ENCODE measurements at places on chromosomes 12 and 14.

GRCh38 chr12:62692884-62693283 is 226.3 kb downstream of the MON2 start:
- DNase-seq = no peak

GRCh38 chr14:93044556-93044955 is 71.2 kb downstream of the ITPK1 start:
- no peak for DNase-seq

DNA sequence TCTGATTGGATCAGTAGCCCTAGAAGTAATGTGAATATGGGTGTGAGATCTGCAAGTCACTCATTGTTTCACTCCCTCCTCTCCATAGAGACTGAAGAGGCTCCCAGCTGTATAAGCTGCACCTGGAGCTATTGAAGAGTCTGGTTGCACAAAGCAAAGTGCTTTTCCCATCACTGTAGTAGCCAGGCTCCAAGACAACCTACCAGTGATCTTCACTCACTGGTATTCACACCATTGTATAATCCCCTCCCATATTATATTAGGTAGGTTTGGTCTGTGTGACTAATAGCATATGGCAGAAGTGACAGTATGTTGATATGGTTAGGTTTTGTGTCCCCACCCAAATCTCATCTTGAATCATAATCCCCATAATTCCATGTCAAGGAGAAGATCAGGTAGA is 64.4 kb downstream of the ZFC3H1 start:
- DNase-seq = no peak

GRCh38 chr14:105982664-105983063 is 456.3 kb downstream of the TMEM121 start:
- no peak for DNase-seq

DNA sequence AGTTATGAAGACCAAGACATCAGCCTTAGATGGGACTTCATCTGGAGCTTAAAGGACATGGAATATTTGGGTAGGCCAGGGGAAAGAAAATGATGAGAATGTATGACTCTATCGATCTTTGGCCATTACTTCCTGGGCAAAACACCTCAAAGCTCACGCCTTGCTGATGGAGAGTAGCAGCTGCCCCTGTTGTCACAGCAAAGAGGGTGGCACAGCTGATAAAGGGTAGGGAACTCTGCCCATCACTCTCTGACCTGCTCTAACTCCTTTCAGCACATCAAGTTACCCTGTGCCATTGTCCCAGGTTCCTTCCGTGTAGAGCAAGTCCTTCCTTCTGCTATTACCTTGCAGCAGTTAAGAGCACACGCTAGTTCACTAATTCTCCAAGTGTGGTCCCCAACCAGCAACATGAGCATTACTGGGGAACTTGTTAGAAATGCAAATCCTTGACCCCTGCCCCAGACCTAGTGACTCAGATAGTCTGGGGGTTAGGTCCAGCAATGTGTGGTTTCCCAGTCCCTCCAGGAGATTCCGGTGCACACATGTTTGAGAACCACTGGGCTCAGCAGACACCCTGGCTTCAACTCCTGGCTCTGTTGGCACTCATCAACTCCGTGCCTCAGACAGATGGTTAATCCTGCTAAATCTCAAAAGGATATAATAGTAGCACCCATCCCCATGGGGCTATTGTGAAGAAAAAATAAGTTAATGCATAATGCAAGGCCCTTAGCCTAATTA is 93.7 kb upstream of the EEA1 start:
- no peak for DNase-seq

GRCh38 chr12:45234139-45234865 is 18.4 kb downstream of the ANO6 start:
- no peak for DNase-seq

DNA sequence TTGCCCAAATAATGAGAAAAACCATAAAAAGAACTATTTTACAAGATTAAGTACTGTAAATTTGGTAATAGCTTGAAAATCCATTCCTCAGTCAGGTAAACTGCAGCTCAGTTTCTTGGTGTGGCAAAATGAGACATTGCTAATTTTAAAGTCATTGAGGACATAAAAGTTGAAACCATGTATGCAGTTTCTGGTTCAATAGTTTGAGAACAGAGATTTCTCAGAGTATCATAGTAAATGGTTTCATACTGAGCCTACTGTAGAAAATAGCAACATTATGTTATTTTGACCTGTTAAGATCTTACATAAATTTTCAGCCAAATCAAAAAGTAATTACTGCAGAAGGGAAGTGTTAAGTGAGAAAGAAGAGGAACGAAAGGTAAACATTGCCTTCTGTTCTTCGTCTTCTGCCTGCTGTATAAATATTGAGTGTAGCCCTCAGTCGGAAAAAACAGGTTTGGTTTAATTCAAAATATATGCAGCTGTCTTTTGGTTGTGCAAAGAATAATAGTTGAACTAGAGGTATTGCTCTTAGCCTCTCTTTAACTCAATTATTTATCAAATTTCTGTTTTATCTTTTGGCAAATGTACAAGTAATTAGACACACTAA is 119.6 kb downstream of the SYNE2 start:
- no peak for DNase-seq

GRCh38 chr12:71159264-71159663 is 1.5 kb upstream of the TSPAN8 start:
- no peak for DNase-seq

GRCh38 chr12:56897844-56898361 is 36.3 kb downstream of the SDR9C7 start:
- DNase-seq = no peak

- DNase-seq = no peak
Measured at GRCh38 chr14:86799244-86799647, 1193.7 kb downstream of the GALC start.

DNA sequence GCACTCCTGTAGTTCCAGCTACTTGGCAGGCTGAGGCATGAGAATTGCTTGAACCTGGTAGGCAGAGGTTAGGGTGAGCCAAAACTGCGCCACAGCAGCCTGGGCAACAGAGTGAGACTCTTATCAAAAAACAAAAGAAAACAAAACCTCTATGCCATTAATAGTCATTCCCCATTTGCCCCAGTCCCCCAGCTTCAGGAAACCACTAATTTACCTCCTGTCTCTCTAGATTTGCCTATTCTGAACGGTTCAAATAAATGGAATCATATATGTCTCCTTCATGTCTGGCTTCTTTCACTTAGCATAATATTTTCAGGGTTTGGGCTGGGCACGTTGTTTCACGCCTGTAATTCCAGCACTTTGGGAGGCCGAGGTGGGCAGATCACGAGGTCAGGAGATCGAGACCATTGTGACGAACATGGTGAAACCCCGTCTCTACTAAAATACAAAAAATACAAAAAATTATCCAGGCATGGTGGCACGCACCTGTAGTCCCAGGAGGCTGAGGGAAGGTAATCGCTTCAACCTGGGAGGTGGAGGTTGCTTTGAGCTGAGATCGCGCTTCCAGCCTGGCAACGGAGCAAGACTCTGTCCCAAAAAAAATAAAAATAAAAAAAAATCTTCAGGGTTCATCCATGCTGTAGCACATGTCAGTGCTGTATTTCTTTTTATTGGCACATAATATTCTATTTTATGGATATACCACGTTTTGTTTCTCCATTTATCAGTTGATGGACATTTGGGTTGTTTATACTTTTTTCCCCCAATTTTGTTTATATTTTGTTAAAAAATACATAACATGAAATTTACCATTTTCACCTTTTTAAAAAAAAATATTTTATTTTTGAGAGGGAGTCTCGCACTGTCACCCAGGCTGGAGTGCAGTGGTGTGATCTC is 31.9 kb downstream of the KNTC1 start:
- no peak for DNase-seq

DNA sequence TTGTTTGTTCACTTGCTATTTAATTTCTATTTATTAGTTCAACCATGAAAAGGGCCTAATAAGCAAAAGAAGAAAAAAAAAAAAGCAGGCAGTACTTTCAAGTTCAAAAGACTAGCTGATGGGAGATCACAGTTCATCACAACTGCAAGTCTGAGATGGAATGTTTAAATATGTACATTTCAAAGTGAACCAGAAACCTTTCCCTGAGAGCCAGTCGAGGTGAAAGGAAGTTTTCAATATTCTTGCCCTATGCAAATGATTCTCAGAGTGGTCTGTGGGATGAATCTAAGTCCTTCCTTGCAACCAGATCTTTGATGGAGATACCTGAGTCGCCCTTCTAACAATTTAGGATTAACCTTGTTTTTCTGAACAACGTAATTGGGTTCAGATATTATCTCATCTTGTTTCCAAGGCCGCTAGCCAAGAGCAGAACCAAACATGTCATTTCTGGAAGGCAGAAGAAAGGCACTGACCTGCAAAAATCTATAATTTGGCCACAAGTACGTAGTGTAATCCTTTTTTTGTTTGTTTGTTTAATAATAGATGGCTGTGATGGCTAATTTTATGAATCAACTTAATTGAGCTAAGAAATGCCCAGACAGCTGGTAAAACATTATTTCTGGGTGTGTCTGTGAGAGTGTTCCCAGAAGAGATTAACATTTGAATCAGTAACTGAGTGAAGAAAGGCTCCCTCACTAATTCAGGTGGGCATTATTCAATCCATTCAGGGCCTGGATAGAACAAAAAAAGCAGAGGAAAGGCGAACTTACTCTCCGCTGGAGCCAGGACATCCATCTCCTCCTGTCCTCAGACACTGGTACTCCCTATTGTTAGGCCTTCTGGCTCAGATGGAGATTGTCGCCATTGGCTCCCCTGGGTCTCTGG is 171.1 kb upstream of the TMPO start:
- no peak for DNase-seq

DNA sequence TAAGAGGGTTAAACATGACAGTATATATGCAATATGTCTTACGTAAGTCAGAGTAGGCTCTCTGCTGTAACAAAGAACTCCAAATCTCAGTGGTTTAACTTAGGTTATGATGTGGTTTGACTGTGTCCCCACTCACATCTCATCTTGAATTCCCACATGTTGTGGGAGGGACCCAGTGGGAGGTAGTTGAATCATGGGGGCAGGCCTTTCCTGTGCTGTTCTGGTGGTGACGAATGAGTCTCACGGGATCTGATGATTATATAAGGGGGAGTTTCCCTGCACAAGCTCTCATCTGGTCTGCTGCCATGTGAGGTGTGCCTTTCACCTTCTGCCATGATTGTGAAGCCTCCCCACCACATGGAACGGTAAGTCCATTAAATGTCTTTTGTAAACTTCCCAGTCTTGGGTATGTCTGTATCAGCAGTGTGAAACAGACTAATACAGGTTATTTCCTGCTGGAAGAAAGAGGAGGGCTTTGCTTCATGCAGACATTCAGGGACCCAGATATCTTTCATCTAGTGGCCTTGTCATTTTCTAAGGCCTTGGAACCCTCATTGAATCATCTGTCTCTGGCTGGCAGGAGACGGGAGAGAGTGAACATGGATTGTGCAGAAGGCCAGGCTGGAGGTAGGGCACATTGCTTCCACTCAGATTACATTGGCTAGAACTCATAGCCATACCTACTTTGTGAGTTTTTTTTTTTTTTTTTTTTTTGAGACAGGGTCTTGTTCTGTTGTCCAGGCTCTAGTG is 96.1 kb downstream of the CRADD start:
- peak; percentile 70 for DNase-seq

- no peak for DNase-seq
Measured at GRCh38 chr14:53840444-53840843, 116.2 kb downstream of the BMP4 start.

GRCh38 chr14:99660794-99661193 is 15.9 kb downstream of the HHIPL1 start:
- DNase-seq = no peak

DNA sequence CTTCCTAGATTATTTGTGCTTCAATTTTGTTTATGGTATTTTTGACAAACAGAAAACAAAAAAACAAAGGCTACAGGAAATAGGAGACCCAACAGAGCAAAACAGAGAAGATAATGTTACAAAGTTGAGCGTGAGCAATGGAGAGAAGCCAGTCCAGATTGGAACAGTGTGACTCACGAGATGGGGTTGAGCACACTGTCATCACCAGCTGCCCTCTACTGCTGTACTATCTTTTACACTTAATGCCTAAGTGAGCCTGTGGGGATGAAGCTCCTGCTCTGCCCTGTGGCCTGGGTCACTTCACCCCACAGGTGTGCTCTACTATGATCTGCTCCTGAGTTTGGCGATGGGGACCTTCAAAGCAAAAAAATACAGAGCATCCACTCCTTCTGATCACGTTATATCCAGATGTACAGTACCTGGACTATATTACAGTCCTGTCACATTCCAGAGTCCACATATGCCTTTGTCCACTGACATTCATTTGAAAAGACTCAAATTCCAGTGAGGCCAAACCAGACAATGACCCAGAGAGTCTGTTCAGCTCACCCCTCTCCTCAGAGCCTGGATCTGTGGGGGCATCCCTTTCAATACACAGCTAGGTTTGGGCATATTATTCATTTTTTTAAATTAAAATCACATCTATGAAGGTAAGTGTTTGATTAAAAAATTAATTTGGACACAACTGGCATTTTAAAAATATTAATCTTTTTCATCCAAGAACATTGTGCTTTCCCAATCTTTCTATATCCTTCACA is 4.4 kb downstream of the IPO8 start:
- no peak for DNase-seq

DNA sequence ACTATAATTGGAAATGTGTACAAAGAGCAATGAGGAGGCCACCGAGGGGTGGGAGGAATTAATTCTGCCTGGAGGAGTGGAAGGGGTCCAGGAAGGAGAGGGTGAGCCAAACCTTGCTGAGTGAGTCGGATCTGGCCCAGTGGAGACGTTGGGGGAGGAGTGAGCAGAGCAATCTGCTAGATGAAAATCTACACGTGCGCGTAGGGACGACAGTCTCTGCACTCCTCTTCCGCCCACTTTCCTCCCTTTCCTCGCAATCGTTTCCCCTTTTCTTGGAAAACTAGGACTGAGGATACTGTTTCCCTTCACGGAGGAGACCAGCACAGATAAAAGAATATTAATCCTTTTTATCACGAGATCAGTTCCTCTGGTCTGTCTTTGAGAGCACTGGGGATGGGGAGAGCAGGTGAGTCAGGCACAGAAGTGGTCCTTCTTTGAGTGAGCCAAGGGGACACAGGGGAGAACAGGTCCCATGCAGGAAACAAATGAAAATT is 2.9 kb upstream of the NAB2 start:
- DNase-seq = peak; percentile 44

GRCh38 chr14:50319721-50320120 is 7.6 kb downstream of the DMAC2L start:
- DNase-seq = no peak

DNA sequence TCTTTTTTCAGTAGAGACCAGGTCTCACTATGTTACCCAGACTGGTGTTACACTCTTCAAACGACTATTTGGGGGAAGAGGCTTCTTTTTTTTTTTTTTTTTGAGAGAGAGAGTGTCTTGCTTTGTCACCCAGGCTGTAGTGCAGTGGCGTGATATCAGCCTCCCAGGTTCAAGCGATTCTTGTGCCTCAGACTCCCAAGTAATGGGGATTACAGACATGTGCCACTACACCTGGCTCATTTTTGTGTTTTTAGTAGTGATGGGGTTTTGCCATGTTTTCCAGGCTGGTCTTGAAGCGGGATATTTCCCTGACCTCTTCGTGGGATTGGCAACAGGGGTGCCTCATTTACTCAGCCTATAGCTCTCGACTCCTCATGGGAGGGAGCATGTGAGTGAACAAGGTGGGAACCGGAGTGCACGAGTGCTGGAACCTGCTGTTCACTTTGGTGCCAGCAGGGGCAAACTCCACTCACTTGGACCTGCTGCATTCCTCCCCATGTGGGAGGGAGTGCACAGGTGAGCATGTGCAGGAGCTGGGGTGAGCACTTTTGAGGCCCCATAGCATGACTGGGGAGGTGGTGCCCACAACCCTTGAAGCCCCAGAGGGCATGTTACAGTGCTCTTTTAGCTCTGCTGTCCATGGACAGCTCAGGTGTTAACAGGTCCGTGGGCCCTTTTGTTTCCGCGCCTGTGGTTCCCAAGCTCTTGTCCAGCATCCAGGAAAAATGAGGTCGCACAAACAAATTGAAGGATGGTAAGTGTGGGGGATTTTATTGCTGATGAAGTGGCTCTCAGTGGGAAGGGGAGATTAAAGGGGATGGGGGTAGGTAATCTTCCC is 79.1 kb upstream of the HECTD1 start:
- peak; percentile 12 for DNase-seq
